T-helper 17 cell (primary cell): ENCODE measurements at places on chromosomes 3 and 15.

GRCh38 chr3:121232309-121233225, 313.2 kb downstream of the POLQ start:
- DNase-seq: no peak

- DNase-seq: no peak
These were observed 3.1 kb downstream of the ABTB1 start for GRCh38 chr3:127675651-127676391.

DNA sequence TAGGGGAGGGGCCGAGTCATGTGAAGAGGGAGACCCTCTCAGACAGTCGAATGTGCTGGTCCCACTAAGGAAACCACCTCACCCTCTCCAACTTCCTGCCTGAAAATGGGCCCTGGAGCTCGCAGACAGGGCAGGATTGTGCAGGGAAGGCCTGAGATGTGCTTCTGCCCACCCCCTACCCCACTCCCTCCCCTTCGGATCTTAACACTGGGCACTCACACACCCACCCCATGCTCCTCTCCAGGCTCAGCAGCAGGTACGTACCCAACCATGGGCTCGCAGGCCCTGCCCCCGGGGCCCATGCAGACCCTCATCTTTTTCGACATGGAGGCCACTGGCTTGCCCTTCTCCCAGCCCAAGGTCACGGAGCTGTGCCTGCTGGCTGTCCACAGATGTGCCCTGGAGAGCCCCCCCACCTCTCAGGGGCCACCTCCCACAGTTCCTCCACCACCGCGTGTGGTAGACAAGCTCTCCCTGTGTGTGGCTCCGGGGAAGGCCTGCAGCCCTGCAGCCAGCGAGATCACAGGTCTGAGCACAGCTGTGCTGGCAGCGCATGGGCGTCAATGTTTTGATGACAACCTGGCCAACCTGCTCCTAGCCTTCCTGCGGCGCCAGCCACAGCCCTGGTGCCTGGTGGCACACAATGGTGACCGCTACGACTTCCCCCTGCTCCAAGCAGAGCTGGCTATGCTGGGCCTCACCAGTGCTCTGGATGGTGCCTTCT, 20.0 kb downstream of the ATRIP start:
- DNase-seq: no peak

GRCh38 chr3:94414418-94414817, 351.6 kb downstream of the NSUN3 start:
- DNase-seq: no peak

DNA sequence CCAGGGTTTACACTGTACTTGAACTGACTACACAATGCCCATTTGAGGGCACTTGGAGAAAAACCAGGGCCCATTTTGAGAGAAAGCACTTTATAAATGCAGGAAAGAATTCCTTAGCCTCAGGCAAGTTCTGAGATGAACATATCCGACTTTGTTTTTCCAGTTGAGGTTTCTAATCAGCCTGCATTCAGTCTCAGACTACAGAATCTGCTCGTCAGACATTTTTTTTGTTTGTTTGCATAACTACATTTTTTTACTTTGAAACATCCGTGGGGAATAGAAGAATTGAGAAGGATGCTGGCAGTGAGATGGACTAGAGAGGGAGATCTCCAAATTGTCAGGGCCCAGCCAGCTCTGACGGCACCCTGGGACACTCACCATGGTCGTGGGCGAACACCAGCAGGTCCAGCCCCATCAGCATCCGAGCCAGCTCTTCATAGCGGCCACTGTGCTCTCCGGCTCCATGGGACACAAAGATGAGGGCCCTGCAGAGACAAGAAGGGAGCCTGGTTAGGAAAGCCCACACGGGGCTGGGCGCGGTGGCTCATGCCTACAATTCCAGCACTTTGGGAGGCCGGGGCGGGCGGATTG, 40.8 kb downstream of the MGLL start:
- DNase-seq: no peak

DNA sequence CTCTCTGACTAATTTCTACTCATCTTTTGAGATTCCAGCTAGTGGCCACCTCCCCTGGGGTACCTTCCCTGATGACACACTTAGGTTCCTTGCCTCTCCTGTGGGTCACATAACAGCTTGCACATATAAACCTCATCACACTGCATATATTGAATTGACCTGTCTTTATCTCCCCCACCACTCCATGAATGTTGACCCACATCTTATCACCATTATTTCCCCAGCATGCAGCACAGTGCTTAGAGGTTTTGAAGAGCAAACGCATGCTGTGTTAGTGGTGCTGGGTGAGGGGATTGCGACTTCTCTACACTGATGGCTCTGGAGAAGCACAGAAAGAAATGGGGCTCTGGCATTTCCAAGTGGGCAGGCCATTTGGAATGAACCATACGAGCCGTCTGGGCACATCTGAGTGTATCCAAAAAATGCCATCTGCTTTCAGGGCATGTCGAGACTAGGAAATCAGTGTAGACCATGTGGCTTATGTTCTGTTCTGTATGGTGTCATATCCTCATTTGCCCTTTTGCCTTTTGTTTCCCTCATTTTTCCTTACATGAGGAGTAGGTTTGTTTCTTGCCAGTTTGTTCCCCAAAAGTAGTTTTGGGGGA, 333.2 kb upstream of the TRIM42 start:
- no peak for DNase-seq

- no peak for DNase-seq
These were observed 273.6 kb upstream of the VEPH1 start for GRCh38 chr3:157776861-157777260.

GRCh38 chr3:184236636-184237035, 7.3 kb downstream of the VWA5B2 start:
- DNase-seq: no peak

DNA sequence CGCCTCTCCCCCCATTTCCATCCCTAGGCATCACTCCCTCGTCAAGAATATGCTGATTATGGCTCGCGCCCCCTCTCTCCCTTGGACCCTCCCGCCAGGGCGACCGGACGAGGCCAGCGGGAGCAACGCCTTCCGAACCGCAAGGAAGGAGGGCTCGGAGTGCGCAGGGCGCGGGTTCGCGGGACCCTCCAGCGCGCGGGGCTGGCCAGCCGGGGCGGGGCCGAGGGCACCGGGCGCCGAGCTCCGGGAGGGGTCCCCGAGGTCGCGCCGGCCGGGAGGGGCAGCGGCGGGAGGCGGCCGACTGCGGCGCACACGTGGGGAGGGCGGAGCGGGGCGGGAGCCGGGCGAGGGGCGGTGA, 483 bp downstream of the EHD4 start:
- no peak for DNase-seq

DNA sequence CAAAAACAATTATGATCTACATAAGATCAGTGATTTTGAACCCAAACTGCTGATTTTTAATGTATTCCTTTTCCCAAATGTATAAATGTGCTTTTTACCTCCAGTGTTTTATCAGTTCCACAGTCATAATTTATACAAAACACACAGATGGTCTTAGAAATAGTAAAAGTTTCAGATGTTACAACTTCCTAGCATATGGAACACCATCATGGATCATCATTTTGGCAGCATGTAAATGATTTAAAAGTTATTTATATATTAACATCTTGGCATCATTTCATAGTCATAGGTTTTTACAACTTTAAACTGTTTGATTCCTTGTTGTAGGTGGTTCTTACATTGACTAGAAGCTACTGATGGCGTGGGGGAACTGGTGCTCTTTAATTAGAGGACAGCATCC, 1025.3 kb downstream of the ROBO1 start:
- no peak for DNase-seq

GRCh38 chr3:8607234-8608040, 37.2 kb downstream of the SSUH2 start:
- DNase-seq: no peak

- DNase-seq: no peak
These were observed 900 bp upstream of the GNB4 start for GRCh38 chr3:179452176-179452564.

- DNase-seq: no peak
These were observed 10.7 kb downstream of the VPS8 start for GRCh38 chr3:184822654-184823053.

GRCh38 chr15:35963326-35963725, 417.4 kb upstream of the DPH6 start:
- DNase-seq: no peak

DNA sequence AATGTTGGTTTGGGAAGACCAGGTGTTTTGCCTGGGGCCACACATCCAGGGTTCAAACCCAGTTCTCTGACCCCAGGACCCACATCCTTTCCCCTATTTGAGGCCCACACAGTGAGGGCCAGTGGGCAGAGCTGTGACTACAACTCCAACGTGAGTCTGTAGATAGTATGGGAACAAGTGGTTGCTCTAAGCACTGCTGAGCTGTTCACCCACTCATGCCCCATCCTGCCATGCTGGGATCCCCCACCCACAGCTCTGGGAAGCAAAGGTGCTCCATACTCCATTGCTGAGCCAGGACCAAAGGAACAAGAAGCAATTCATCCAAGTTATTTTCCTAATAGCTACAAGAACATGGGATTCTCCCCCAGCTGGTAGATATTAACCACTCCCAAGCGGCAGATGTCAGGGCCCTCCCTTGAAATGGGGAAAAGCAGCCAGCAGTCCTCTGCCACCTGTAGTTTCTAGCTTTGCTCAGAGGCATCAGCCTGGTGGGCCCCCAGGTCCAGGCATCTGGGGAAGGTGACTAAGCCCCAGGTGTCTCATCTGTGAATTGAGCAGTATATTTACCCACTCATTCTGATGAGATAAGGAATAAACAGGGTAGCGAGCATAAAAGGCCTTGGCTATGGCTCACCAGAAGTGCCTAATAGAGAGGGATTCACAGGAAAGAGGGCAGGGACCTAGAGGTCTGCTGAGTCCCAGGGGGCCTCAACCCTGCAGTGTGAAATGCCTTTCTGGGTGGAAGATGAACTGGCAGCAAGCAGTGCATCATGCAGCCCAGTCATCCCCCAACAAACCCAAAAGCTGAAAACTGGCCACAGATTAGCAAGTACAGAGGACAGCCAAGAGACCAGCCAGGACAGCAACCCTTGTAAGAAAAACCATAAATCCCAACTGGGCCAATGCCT, 33.4 kb downstream of the POC1A start:
- DNase-seq: no peak

DNA sequence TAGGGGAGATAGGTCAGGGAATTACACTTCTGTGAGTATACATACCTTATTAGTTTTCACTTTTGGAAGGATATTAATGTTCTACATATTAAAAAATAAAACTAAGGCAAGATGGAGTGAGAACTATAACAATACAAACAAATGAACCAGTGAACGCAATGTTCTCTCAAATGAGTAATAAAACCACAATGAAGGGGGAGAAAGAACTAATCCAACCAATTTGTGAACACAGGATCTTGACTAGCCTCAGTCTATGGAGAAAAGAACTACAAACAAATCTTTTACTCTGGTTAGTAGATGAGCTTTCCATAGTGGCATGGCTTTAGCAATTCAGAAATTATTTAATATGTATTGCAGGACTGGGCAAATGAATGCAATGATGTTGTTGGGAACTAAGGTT, 26.9 kb upstream of the ATOSA start:
- DNase-seq: no peak

GRCh38 chr15:92992720-92993119, 92.6 kb downstream of the CHD2 start:
- DNase-seq: no peak

DNA sequence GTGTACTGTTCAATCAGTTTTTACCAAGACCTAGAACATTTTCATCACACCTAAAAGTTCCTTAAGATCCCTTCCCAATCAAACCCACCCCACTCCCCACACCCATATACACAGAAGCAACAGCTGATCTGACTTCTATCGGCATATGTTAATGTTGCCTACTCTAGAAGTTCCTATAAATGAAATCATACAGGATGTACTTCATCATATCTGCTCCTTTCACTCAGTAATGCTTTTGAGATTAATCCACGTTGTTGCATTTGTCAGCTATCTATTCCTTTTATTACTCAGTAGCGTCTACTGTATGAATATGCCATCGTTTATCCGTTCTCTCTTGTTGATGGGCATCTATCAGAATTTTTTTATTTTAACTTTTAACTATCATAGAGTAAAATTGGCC, 14.3 kb upstream of the FILIP1L start:
- no peak for DNase-seq

GRCh38 chr3:191303596-191303995, 25.6 kb upstream of the CCDC50 start:
- no peak for DNase-seq

DNA sequence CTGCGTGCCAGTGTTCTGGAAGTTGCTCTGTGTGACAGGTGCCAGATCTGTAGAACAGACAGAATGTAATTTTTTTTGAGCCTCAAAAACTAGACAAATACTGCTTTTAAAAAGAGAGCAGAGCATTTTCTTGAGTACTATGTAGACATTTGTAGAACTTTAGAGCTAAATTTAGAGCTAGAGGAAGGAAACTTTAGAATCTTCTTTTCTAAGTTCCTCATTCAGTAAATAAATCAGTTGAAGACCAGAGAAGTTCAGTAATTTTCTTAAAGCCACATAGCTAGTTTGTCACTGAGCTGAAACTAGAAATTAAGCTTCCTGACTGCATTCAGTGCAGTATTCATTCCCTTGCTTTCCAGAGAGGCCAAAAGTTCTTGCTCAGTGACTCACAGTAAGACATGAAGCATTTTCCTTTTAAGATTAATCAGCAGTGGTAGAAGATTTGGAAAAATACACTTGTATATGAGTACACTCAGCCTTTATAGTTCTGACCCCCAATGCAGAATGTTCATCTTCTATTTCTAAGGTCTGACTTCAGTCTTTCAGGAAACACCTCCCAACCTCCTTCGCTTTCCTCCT, 83.6 kb upstream of the TSEN2 start:
- DNase-seq: no peak

DNA sequence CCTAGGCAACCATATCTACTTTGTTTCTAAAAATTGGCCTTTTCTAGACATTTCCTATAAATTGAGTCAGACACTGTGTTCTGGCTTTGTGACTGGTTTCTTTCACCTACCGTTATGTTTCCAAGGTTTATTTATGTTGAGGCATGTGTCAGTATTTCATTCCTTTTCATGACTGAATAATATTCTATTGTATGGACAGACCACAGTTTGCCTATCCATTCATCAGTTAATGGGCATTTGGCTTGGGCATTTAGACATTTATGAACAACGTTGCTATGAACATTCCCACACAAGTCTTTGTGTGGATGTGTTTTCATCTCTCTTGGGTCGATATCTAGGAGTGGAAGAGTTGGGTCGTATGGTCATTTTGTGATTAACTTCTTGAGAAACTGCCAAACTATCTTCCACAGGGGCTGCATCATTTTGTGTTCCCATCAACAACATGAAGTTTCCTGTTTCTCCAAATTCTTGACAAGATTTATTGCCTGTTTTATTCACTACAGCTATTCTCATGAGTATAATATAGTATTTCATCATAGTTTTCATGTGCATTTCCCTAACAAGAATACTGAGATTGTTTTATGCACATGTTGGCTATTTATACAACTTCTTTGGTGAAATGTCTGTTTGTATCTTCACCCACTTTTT, 3.5 kb upstream of the EFCC1 start:
- no peak for DNase-seq
